ENCODE measurements at places on chromosomes 6 and 20.

DNA sequence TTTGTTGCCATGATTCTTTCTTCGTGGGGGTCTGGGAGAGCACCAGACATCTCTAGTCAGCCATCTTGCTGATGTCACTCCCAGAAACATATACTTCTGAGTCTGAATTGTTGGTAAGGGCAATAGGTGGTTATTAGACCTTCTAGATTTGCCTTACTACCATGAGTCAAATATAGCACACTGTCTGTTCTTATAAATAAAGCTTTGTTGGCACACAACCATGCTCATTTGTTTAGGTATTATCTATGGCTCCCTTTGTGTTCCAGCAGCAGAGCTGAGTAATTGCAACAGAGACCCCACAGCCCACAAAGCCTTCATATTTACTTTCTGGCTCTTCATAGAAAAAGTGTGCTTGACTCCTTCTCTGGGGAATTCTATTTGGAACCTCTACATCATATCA is 62.9 kb downstream of the CDH26 start:
- DNase-seq = no peak

DNA sequence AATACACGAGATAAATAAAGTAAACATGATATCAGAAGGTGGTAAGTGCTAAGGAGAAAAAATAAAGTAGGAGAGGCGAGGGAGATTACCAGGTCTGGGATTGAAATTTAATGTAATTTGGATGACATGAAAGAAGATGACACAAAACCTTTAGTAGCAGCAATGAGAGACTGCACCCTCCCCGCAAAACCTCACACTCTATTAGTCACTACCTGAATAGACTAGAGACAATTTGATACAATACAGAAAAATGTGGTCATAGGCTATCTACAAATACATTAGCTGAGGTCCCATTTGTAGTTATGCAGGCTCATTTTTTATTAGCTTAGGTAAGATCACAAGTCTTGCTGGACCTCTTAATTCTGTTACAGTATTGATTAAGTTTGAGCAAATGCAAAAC is 125.5 kb downstream of the LRFN2 start:
- no peak for DNase-seq

- DNase-seq = no peak
These were observed 37.9 kb upstream of the CHD6 start for GRCh38 chr20:41655962-41656618.

DNA sequence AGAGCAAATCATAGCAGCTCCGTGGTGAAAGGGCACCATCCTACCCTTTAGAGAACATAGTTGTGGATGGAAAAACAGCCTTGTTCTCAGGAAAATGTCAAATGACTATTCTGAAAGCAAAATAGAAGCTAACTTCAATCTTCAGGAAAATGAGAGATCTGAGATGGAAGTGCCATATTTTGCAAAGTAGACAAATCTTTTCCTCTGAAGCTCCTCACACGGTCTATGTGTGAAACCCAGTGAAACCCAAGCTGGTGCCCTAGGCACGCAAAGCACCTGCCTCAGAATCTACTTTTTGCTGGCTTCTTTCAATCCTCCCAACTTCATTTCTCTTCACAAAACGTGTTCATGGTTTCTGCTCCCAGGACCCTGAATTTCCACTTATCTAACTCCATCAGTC is 325.2 kb upstream of the CDH4 start:
- no peak for DNase-seq

- DNase-seq = peak; percentile 78
These were observed at the start of gene SNX3 for GRCh38 chr6:108260809-108261569. SNX3 (minus strand) TSS chr6:108261040; CDS start chr6:108260921, 119 bp downstream.

- DNase-seq = no peak
These were observed 47.9 kb downstream of the TRERF1 start for GRCh38 chr6:42403831-42404230.

- no peak for DNase-seq
These were observed 68.0 kb downstream of the MYH7B start for GRCh38 chr20:35023624-35024023.

Measured in D721Med (cell line).